ENCODE measurements at places on chromosomes 7 and 10.

DNA sequence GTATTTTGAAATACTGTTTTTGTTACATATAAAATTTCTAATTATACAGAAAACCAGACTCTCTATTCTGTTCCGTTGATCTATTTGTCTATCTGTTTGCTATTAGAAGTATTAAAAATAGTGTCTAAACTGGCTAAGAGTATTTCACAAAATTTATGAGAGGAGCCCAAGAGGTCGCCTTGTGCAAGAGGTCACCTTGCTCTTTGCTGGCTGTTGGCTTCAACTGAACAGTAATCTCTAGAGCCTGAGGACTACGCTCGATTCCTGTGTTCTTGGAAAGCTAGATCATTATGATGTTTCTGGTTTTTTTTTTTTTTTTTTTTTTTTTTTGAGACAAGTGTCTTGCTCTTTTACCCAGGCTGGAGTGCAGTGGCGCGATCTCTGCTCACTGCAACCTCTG, 428.6 kb downstream of the LRMDA start:
- peak; percentile 17 for DNase-seq

DNA sequence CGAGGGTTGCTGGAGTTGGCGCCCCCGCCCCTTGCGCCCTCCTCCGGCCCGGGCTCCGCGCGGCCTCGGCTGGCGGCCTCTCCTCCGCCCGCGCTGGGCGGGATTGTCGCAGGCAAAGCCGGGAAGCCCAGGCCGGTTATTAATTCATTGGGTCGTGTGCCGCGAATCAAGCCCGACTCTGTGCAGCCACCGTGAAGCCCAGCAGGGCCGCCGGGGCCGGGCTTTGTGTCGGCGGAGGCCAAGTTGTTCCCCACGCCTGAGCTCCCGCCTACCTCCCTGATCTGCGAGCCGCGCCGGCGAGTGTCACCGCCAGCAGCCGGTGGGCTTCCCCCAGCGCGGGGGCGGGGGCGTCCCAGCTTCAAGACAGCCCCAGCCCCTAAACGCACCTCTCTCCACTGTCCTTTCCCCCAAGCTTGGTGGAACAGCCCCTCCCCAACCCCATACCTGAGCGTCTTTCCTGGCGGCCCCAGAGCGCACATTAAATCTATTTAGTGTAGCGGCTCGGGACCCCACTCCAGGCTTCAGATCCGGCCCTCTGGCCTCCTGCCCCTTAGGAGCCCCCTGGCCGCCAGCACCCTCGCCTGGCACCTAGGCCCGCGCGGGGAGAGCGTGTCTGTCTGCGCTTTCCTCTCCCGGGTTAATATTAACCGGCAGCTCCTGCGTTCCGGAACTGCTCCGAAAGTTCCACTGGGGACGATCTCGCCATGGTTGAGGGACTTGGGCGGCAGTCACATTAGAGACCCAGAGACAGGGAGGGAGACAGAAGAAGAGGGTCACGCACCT, 3.5 kb downstream of the SHH start:
- peak; percentile 16 for DNase-seq

DNA sequence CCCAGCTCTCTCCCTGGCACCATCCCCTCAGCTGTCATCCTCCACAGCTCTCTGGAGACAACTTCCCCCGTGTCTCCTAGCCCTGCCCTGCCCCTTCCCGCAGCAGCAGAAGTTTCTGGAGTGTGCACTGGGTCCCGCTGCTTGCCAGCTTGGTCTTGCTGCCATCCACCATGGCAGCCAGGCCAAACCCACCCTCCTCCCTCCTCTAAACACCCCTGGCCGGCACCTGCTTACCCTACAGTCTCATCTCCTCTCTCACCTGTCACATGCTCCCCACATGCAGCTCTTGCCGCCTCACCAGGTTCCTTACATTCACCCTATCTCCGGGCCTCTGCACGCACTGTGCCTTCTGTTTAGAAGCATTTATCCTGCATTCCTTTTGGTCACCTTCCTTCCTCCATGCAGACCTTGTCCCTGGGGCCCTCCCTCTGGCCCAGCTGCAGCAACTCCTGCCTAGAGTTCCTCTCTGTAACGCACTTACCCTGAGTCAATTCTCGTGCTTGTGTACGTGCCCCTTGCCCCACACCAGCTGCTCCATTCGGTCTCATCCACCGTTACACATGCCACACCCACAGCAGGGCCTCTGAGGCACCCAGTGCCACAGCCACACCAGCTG, 93.9 kb upstream of the RET start:
- DNase-seq = no peak

GRCh38 chr10:28594406-28594805, 61.5 kb downstream of the WAC start:
- no peak for DNase-seq

DNA sequence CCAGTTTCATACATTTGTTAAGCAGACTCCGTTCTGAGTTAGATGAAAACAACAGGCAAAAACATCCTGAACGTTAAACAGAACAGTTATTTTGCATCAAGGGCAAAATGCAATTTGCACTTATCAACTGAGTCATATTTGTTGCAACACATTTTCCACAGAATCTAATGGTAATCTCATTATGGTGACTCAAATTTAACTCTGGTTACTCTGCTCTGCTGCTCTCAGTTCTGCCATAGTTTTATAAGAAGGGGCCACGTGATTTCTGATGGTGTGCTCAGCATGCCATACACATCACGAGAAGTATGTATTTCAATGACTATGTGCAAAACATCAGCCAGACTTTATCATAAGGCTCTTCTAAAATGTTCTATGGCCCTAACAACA, 148.8 kb downstream of the CHCHD3 start:
- no peak for DNase-seq

- peak; percentile 61 for DNase-seq
Measured at GRCh38 chr7:1124816-1125602, 35.0 kb downstream of the ZFAND2A start.

- no peak for DNase-seq
Measured at GRCh38 chr10:60187691-60188090, 202.0 kb downstream of the ANK3 start.

DNA sequence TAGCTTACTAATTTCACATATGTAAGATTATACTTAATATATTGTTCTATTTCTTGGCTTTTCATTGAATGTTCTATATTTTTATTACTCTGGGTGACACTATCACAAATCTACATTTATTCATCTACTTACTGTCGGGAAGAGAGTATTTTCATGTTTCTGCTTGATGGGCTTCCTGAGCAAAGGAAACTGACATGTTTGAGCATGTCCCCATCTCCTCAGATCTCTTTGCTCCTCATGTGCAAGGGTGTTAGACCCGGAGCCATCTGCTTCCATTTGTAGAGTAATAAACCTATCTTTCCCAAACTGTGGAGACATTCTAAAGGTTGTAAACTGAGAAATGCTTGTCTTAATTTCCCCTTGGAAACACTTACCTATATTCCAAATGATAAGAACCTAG, 103.5 kb downstream of the LSMEM1 start:
- no peak for DNase-seq

- no peak for DNase-seq
Measured at GRCh38 chr7:155289949-155290501, 7.7 kb upstream of the INSIG1 start.

- DNase-seq = no peak
Measured at GRCh38 chr7:96973986-96974385, 31.4 kb upstream of the DLX6 start.

DNA sequence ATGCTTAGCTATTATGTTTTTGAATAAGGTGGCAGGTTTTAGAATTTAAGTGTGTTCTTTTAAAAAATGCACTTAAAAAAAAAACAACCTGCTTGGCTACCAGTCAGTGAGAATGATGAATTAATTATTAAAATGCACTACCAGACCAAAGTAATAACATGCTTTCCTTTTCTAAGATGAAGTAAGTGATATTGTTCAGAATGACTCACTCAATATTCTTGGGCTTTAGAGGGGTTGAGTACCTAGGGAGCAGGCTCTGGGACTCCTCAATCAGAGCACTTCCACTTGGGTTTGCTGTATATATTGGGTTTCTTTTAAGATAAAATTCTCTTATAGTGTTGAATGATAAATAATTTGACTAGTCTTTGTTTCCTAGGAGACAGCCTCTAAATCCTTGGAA, 8.6 kb downstream of the STAM start:
- DNase-seq = no peak

GRCh38 chr10:36388166-36388565, 737.2 kb upstream of the ANKRD30A start:
- DNase-seq = no peak

DNA sequence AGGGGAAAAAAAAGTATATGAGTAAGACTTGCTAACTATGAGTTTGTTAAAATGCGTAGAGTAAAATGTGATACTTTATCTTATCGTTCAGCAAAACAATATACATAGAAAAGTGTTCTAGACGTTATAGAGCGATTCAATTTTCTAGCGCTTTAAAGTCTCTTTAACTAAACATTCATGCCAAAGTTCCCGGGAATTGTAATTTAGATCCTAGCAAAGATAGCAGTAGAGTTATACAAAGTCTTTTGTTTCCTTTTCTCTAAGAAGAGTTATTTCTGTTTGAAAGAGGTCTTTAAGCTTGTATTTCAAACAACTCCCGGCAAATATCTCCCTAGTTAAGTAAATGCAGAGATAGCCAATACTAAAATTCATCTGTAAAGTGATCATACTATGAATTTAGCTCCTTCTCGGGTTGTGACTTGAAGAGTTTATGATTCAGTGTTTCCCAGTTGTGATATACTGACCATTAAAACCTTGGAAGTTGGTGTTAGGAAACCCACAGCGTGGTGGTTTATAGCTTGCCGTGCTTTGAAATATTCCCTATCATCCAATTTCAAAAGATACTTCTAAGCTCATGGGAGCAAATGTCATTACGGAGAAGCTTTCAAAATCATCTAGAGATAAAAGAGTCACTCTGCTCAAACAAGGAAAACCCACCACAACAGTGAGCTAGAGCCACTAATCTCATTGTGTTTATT, 171.7 kb downstream of the CSTF2T start:
- DNase-seq = no peak

DNA sequence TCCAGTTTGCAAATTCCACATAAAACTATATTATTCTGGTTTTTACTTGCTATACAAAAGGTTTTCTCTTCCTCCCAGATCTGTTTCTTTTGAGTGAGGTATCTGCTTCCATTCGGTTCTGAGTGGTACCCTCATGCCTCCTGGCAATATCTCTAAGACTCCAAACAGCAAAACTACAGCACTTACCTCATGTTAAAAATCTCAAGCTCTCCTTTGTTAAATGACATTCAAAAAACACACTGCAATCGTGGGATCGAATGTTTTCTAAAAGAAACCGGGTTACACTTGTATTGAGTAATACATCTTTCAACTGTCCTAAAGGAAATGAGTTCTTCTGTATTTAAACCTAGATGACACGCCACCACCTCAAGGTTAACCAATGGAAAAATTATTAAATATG, 11.1 kb downstream of the YWHAG start:
- DNase-seq = no peak

- peak; percentile 46 for DNase-seq
Measured at GRCh38 chr7:65269150-65269856, 104.4 kb upstream of the ZNF92 start.

DNA sequence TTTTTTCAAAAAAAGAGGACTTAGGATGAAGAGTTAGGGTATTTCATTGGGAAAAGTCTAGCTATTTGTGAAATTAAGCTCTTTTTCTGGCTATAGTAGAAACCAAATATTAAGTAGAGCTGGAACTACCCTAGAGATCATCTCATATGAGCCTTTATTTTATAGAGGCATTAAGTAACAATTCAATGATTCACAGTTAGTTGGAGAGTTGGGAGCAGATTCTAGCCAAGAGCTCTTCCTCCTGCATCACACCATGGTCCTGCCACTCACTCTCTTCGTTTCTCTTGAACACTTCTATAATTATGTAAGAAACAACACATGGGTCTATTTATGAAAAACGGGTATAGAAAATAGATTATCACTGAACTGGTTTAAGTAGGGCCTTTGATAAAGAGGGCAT, 76.1 kb upstream of the ANK3 start:
- no peak for DNase-seq

DNA sequence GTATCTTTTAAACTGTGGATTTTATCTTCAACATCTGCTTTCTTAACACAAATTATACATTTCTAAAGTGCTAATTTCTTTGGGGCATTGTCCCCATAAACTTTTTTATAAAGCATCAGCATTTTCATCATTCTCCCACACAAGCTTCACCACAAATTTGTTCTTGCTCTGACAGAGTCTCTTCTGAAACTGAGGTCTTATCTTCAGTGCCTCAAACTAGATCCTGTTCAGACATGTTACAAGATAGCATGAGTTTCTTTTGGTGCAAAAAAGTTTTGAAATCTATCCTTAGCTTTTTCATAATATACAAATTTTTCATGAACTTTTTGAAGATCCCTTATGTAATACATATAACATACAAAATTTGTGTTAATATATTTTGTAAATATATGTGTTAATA, 346.6 kb downstream of the IPMK start:
- DNase-seq = no peak

- no peak for DNase-seq
Measured at GRCh38 chr10:20616918-20617810, 279.9 kb downstream of the NEBL start.

Data from right cardiac atrium (tissue), 5 donors.